ENCODE measurements at places on chromosomes 4 and X. TPM values are rescaled to one million over a fixed set of nuclear protein-coding genes. Genes with fewer than 3 reads are reported as not detected.

Gene ERAS
- total RNA-seq: not detected

Gene AKAP14
- total RNA-seq: 1.3 TPM

Gene ARMCX2
- 78.0 TPM for total RNA-seq

Gene HOPX
- 20.4 TPM for total RNA-seq

Gene CT45A1
- total RNA-seq: not detected

Gene RAB40AL
- total RNA-seq: 0.51 TPM

Gene NUDT11
- 7.2 TPM for total RNA-seq

DNA sequence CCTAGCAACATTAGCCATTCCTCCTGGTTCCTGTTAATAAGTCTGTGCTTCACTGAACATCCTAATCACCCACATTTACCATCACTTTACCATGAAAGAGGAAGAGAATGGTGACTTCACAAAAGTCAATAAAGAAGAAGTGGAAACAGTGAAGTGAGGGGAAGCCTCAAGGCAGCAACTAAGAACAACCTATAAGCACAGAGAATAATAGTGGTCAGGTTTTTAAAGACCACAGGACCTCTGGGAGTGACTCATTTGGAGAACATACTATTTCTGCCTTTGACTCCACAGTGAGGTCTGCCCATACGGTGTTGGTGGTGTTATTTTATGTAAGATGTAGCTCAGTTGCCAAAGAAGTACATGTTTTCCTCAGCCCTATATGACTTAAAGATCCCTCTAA is 86.0 kb upstream of the TET2 start:
- DNase-seq: no peak
- no peaks in the 10 kb centered on the region for H3K4me1 ChIP-seq
- no peak overlapping the region for H3K4me3 ChIP-seq
- no peaks in the 10 kb centered on the region for H3K36me3 ChIP-seq

- H3K4me3 ChIP-seq: no peak overlapping the region
- no peak overlapping the region for H3K27ac ChIP-seq
- H3K4me1 ChIP-seq: no peaks in the 10 kb centered on the region
- no peak for DNase-seq
- no peaks in the 10 kb centered on the region for H3K36me3 ChIP-seq
- H3K27me3 ChIP-seq: no peaks in the 10 kb centered on the region
Observed at GRCh38 chr4:67049446-67049845, 495.9 kb downstream of the CENPC start.

GRCh38 chrX:33065415-33065814 is 145.9 kb downstream of the DMD start:
- H3K36me3 ChIP-seq: no peaks in the 10 kb centered on the region
- H3K27me3 ChIP-seq: no peaks in the 10 kb centered on the region
- H3K27ac ChIP-seq: no peak overlapping the region
- H3K4me3 ChIP-seq: no peak overlapping the region
- no peak for DNase-seq
- H3K4me1 ChIP-seq: no peaks in the 10 kb centered on the region

DNA sequence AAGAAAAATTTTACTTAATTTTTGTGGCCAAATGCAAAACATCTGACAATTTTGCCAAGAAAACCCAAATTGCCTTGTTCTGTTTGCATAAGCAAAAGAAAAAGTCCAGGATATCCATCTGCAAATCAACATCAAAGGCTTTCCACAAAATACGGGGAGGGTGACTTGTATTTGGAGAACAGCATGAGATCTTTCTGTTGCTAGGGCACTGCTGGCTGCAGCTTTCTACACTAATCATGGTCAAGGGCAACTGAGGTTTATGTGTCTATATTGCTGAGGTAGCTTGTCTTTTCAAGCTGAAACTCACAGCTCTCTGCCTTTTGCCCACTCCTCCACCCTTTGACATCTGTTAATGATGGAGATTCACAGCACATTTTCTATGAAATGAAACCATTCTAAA is 389.1 kb downstream of the NKX6-1 start:
- no peak overlapping the region for H3K27ac ChIP-seq
- no peaks in the 10 kb centered on the region for H3K36me3 ChIP-seq
- no peaks in the 10 kb centered on the region for H3K4me1 ChIP-seq
- no peak overlapping the region for H3K4me3 ChIP-seq
- H3K27me3 ChIP-seq: no peaks in the 10 kb centered on the region

GRCh38 chr4:3880615-3881120 is 114.5 kb downstream of the ADRA2C start:
- no peaks in the 10 kb centered on the region for H3K36me3 ChIP-seq
- no peak overlapping the region for H3K27ac ChIP-seq
- no peak overlapping the region for H3K4me3 ChIP-seq
- H3K4me1 ChIP-seq: no peaks in the 10 kb centered on the region
- peak; percentile 58 for DNase-seq

GRCh38 chrX:41956027-41956426 is 32.7 kb upstream of the CASK start:
- no peak overlapping the region for H3K4me3 ChIP-seq
- no peak overlapping the region for H3K27ac ChIP-seq

- DNase-seq: no peak
- no peak overlapping the region for H3K27ac ChIP-seq
- no peaks in the 10 kb centered on the region for H3K27me3 ChIP-seq
- no peaks in the 10 kb centered on the region for H3K36me3 ChIP-seq
Observed at GRCh38 chrX:109643687-109644086, 18.7 kb upstream of the KCNE5 start.

DNA sequence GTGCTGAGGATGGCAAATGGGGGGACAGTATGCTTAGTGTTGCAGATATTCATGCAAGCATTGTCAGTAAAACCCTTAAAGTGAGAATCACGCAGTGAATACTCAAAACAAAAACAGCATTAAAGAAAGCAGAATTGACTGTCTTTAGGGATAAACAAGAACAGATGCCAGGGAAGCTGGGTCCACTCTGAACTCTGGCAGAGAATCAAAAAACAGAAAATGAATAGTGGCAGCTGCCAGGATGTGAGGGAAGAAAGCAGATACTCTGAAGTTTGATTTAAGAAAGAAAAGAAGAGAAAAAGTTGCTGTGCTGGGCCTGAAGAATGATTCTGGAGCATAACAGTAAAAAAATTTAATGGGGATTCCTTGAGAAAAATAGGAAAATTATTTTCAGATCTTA is 131.5 kb downstream of the GABRA2 start:
- H3K4me1 ChIP-seq: no peaks in the 10 kb centered on the region
- H3K27ac ChIP-seq: no peak overlapping the region
- no peak overlapping the region for H3K4me3 ChIP-seq
- H3K36me3 ChIP-seq: no peaks in the 10 kb centered on the region
- no peaks in the 10 kb centered on the region for H3K27me3 ChIP-seq
- no peak for DNase-seq

- H3K27ac ChIP-seq: no peak overlapping the region
- no peaks in the 10 kb centered on the region for H3K36me3 ChIP-seq
- DNase-seq: no peak
- no peak overlapping the region for H3K4me3 ChIP-seq
- no peaks in the 10 kb centered on the region for H3K4me1 ChIP-seq
- no peaks in the 10 kb centered on the region for H3K27me3 ChIP-seq
Observed at GRCh38 chr4:2652415-2653160, 103.5 kb downstream of the TNIP2 start.

GRCh38 chrX:123975180-123975579 is 13.7 kb downstream of the STAG2 start:
- H3K27ac ChIP-seq: no peak overlapping the region
- DNase-seq: no peak
- peaks cover 1% of the 10 kb centered on the region for H3K4me1 ChIP-seq
- no peaks in the 10 kb centered on the region for H3K36me3 ChIP-seq
- H3K27me3 ChIP-seq: no peaks in the 10 kb centered on the region
